ENCODE measurements at places on chromosomes 3 and 15. TPM values are rescaled to one million over a fixed set of nuclear protein-coding genes. Genes with fewer than 3 reads are reported as not detected.

The CCR3 gene
- total RNA-seq, result not detected

The CNOT10 gene
- 61.0 TPM for total RNA-seq

The TICRR gene
- total RNA-seq, result 29.2 TPM

The C3orf20 gene
- 0.20 TPM for total RNA-seq

The EIF4G1 gene
- 437 TPM for total RNA-seq
